ENCODE measurements at places on chromosomes 4 and X.

DNA sequence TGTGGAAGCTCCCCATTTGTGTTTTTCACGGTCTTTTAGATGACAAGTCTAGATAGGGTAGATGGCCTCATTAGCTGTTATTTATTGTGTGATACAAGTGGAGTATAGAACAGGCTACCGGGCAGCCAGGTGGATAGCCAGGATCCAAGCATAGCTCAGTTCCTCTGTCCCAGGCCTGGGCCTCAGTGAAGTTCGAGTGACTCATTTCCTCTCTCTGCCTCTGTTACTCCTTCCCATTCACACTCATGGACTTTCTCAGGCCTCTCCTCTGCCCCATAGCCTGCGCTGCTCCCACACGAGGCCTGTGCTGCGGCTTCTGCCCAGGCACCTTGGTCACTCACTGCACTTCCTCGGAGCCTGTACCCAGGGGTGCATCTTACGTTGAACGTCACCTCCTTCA lies 54.5 kb downstream of the TENM3 start:
- DNase-seq = no peak

DNA sequence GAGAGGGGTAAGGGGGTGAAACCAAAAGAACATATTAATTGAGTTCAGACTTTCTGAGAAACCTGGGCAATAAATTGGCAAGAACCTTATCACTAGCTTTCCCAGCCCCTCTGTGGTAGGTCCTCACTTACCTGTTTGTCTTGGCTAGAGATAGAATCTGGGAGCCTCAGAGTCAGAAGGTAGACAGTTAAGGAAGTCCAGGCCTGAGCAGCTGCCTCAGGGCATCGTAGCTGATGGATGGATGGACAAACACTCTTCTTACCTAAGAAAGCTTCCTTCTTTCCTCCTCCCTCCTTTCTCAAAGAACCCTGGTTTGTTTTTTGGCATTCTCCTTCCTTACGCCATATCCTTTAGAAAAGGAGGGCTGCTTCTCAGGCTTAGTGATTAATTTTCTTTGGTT lies 24.4 kb downstream of the FRAS1 start:
- no peak for DNase-seq

- DNase-seq = no peak
These were observed 39.4 kb downstream of the NOCT start for GRCh38 chr4:139054791-139055505.

DNA sequence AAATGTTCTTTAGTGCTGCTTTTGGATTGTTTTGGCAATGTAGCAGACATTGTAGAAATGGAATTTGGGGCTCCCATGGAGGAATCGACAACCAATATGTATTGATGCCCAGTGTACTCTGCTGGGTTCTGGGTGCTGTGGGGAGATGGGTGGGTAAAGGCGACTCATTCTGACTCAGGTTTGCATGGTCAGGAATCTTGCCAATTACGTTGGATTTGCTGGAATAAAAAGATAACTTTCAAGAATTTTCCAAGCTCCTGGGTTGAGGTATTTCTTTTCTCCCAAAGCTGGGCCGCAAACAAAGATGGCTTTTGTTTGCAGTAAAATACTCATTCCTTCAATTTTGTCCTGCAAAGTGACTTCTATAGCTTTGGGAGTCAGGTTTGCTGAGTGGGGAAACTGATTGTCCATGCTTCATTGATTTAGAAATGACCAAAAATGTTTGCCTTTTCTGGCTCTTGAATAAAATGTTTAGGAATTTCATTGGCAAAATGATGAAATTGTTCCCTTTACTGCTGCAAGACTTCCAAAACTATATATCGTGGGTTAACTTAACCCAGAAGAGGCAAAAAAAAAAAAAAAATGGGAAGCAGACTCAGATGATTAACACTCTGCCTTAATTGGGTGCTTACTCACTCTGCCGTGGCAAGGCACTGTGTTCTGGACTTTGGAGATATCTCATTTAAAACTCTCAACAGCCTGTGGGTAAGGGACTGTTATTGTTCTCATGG lies 57.0 kb downstream of the RTL9 start:
- DNase-seq = no peak

DNA sequence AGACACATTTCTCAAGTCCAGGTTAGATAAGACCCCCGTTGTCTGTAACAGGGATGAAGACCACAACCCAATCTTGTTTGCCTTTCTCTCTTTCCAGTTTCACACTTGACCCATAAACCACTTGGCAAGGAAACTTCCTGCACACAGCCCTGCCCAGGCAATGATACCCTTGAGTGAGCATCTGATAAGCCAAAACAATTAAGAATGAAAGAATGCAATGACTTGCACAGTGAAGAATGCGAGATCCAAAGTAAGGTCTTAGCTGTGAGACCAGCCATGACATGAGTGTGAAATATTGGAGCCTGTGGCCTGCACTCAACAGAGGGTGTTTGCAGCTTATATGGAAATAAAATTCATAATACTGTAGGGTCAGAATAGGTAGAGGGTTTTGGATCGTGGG lies 37.9 kb upstream of the MXRA5 start:
- DNase-seq = no peak

- DNase-seq = no peak
These were observed 48.7 kb downstream of the DDX60 start for GRCh38 chr4:168269896-168270295.

DNA sequence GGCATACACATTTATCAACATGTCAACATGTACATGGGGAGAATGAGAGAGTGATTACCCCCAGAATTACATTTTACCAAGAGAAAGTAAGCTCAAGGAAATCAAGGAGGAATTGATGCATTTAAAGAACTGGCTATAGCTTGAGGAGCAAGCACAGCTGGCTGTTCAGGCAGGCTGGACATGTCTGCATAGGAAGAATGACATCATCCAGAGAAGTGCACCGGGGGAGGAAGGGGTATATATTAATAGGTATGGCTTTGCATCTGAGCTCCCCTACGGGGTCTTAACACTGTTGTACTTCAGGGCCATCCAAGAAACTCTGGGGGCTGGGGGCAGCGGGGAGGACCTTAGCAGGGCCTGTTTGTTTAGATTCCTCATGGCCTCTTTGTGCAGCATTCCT lies 222.4 kb upstream of the VCX start:
- no peak for DNase-seq

GRCh38 chr4:101294597-101294996 lies 52.7 kb downstream of the PPP3CA start:
- DNase-seq = no peak

DNA sequence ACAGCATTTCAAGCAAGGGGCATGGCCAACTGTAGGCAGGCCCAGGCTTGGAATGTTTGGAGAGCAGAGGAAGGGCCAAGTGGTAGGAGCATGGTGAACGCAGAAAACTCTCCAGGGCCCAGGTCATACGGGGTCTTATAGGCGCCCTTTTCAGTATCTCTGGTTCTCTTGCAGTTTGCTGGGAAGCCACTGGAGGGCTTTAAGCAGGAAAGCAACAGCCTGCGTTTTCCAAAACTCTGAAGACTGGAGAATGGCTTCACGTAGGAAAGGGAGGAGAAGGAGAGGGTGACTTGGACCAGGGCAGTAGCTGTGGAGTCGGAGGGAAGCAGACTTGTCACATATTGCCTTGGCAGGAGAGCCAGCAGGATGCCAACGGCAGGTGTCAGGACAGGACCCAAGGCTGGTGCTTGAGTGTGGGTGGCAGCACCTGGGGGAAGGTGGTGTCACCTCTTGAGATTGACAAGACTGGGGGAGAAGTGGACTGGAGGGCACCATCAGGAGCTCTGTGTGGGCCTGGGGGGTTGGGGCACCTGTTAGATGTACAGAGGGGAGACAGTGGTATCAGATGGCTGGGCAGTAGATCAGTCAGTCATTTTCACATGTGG lies 21.9 kb downstream of the TKTL1 start:
- DNase-seq = no peak

- DNase-seq = no peak
These were observed 36.2 kb downstream of the MAGED4 start for GRCh38 chrX:52220936-52221335.

DNA sequence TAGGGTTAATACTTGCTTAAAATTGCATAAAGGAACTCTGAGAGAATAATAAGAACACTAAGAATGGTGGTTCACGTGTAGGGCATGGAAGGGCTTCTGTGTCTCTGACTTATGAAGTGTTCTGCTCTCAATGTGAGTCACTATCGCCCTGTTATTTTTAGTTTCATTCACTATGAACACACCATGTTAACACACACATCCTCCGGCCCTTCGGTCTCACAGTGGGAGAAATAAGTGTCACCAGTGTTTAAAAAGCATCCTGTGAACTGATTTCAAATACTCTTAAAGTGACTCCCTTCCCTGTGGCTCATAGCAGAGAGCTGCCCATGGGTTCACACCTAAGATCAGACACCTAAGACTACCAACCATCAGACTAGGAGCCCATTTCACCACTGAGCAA lies 33.8 kb upstream of the FGFBP2 start:
- DNase-seq = no peak

DNA sequence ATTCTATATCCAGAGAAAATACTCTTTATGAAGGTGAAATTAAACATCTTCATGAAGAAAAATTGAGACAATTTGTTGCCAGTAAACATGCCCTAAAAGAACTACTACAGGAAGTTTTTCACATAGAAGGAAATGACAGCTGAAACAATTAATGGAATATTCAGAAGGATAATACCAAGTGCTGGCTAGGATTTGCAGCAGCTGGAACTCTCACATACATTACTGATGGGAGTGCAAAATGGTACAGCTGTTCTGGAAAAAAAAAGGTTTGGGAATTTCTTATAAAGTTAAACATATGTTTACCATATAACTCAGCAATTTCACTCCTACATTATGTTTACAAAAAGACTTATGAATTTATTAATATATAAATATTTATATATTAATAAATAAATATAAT lies 193.2 kb upstream of the FAT4 start:
- no peak for DNase-seq

DNA sequence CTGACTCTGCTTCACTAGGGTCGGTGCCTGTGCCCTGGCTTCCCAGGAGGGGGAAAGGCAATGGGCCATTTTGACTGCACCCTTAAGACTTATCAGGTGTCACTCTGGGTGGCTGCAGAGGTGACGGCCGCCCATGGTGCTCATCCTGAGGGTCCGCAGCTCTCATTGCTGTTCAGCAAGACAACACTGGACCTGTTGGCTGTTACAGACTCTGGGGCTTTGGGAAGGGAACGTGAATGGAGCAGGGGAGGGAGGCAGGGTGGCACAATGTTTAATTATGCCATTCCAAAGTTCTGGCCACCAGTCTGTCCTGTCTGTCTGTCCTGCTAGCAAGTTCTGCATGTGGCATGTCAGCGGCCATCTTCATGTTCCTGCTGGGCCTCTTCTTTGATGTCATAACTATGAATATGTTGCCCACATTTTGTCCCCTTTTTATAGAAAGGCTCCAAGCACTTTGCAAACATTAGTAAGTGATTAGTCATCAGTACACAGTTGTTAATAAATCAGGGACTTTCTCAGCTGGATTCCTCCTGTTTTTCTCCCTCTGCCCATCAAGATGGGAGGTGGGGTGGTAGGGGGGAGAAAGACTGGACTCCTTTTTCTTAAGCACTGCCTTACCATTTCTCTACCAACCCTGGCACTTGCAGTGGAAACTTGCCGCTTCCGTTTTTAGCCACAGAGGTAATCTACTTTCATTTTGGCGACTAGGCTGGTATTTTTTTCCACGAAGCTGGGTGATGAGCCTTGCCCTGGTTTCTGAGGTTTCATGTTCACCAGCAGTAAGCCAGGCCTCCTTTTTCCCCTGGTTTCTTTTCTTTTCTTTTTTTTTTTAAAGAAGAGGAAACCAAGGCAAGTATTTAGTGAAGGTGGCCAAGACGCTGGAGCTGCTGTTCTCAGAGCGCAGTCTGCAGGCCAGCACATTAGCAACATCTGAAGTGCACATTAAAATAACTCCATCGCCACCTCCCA lies 88.6 kb upstream of the TRIM2 start:
- peak; percentile 58 for DNase-seq

DNA sequence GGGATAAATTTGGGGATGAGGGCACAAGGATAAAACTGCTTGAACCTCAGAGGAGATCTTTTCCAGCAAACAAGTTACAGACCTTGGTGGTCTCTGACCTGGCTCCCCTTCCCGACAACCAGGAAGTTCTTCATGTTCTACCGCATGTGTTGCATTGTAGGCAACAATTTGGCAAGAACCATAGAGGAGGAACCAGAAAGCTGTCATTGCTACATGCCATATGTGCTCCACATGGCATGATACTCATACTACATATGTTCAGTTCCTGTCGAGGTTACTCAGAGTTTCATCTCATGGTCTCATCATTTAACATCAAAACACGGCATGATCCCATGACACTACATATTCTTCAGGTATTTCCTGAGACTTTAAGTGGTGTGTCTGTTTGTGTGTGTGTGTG lies 235.9 kb downstream of the OR13H1 start:
- DNase-seq = no peak

Data from activated T-helper 9 cell treated with anti-CD3 and anti-CD28 coated beads, Interleukin-2, amount 50 U/mL, for 16 hours (primary cell).